ENCODE measurements at places on chromosomes 6 and 20. TPM values are rescaled to one million over a fixed set of nuclear protein-coding genes. Genes with fewer than 3 reads are reported as not detected.
A peak's percentile ranks its signal among the peaks of the same experiment; 100 is the strongest.

Gene SYTL3
- total RNA-seq: 15.0 TPM

GRCh38 chr20:24135781-24136180 is 147.2 kb upstream of the GGTLC1 start:
- DNase-seq: no peak

GRCh38 chr6:119035459-119035858 is 43.0 kb downstream of the FAM184A start:
- no peak for DNase-seq

Gene C6orf118
- not detected for total RNA-seq

DNA sequence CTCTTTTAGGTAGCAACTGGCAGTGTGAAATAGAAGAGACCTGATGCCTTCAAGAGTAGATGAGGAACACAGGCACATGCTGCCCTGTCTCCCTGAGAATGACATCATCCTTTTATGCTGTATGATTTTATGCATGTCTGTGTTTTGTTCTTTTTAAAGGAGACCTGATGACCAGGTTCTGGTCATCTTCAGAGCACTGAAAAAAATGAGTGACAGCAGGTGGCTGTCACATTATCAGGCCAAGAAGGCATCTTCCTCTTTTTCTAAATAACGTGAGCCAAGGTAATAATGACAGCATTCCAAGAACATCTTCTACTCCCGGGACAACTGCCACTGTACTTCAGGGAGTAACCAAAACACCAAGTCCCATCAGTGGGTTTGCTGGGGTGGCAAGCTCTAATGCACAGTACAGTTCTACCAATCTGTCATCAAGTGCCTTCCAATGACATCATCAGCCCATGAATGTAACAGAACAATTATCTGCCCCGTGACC is 28.9 kb downstream of the CNKSR3 start:
- no peak for DNase-seq

GRCh38 chr6:45727228-45727627 is 288.4 kb downstream of the CLIC5 start:
- no peak for DNase-seq

- DNase-seq: no peak
Observed at GRCh38 chr20:8456765-8457164, 324.7 kb downstream of the PLCB1 start.

DNA sequence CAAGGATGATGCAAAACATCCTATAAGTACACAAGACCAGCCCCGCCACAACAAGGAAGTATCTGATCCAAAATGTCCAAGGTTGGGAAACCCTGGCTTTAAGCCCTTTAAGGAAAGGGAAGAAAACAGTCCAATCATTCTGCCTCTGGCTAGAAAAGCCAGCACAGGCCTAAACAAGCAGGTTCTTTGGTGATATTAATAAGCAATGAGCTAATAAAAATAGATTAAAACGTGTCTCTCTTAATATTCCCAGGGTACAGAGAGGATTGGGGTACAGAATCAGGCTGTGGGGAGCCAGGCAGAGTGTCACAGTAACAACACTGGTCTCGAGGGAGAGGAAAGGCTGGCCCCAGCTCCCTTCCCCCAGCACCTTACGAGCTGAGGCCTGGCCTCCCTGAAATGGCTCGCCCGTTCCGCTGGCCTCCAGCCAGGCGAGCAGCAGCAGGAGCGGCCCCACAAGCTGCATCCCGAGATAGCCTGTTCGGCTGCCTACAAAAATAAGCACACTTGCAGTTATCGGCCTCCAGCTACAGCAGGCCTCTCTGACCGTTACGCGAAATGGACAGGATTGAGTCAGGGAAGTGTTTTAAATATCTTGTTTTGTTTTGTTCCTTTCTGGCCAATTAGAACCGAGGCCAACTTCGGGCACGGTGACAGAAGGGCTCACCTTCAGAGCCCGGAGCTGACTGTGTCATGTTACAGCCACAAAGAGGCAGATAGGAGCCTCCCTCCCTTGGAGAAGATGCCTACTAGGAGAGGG is 4.0 kb upstream of the ZMYND8 start:
- DNase-seq: peak; percentile 90

- DNase-seq: no peak
Observed at GRCh38 chr6:118736440-118736839, 85.0 kb upstream of the CEP85L start.

- no peak for DNase-seq
Observed at GRCh38 chr6:125919618-125920017, 37.0 kb upstream of the HINT3 start.

Gene SLC17A2
- not detected for total RNA-seq

DNA sequence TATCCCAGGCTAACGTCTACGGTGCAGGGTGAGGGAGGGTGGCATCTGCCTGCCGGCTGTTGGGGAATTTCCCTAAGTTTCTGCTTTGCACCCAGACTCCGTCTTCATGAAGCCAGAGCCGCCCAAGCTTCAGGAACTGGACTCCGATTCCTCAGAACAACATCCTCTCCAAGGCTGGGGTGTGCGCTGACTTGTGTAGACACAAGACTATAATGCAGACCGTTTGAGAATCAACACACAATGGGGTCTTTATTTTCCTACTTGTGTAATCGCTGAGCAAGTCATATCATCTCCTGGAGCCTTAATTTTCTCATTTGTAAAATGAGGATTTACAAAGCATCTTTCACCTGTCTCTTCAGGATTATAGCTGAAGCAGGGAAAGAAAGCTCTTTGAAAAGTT is 160.5 kb upstream of the AGPAT4 start:
- peak; percentile 37 for DNase-seq

DNA sequence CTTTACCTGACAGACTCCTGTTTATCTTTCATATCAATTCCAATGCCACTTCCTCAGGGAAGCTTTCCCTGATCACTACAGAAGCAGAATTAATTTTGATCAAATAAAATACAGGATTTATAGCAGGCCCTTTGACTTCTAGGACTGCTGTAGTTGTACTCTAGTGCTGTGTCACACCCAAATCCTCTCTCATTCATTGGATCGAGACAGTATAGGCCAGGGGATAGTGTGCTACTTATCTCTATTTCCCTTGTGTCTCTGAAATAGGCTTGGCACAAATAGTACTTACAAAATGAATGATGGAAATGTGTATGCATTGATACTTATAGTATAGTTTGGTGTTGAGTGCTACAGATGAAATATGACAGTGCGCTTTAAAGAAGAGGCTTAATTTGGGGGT is 19.8 kb downstream of the RALY start:
- no peak for DNase-seq

DNA sequence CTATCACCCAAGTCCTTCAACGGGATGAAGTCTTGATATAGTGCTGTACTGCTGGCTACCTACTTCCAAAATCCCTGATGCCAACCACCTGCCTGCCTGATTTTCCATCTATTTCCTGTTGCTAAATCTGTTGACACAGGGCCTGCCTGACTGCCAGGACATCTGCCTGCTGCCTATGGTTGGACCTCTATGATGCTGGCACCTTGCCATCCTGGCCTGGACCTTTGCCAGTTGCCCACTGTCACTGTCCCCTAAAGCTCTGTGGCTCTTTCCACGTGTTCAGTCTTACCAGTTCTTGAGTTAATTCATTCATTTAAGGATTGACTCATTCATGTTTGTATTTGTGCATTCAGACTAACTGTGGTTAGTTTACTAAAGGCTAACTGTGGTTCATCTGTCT is 9.2 kb upstream of the RGS17 start:
- DNase-seq: no peak

Gene RAET1L
- total RNA-seq: 2.3 TPM

Gene ELOVL4
- 1.6 TPM for total RNA-seq

GRCh38 chr6:32973144-32974015 is 5.0 kb downstream of the BRD2 start:
- peak; percentile 61 for DNase-seq

All from Calu3 (cell line).